Ascending aorta (tissue), 2 donors: ENCODE measurements at places on chromosomes 12 and 14.
A peak's percentile ranks its signal among the peaks of the same experiment; 100 is the strongest.

- no peak for DNase-seq
These were observed 105.4 kb downstream of the TTC8 start for GRCh38 chr14:88929656-88930436.

- peak; percentile 27 for DNase-seq
These were observed 328.3 kb upstream of the DIO3 start for GRCh38 chr14:101233021-101233366.

GRCh38 chr14:78448164-78449094 lies 278.3 kb downstream of the NRXN3 start:
- DNase-seq: no peak

GRCh38 chr12:88918161-88918560 lies 337.9 kb upstream of the KITLG start:
- no peak for DNase-seq

DNA sequence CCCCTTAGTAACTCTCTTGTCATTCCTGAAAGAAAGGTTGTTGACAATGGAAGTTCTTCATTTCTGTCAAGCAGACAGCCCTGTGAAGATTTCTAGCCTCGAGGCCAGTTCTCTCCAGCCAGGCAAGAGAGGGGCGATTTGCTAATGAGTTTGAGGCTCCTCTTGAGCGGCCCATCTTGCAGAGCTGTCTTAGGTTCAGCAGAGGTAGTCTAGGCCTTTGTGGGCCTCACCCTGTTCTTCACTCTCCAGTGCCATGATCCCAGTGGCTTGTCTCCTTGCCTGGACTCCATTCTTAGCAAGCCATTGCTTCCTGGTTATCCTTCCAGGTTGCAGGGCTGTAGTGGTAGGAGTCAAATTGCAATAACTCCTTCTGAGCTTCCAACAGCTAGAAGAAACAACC lies 9.7 kb downstream of the TPH2 start:
- no peak for DNase-seq

GRCh38 chr14:33999771-34000291 lies 49.0 kb upstream of the EGLN3 start:
- DNase-seq: no peak

- DNase-seq: no peak
These were observed 280.0 kb upstream of the CRY1 start for GRCh38 chr12:107373238-107373809.

DNA sequence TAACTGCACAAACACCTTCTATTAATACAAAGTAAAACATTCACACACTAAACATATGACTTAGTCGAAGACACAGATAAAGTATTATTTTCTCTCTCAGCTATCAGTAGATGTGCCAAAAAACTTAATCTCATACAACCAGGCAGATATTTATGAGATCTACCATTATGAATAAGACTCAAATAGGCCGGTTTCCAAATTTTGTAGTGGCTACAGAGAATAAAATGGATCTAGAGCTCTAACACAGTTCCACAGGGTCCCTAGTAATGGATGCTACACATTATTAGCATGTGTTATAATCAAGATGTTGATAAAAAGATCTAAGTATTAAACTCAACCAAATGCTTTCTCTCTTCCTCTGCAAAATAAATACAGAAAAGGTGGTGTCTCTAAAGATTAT lies 10.4 kb downstream of the SAV1 start:
- DNase-seq: no peak

- DNase-seq: peak; percentile 54
These were observed 73.2 kb downstream of the NTF3 start for GRCh38 chr12:5505116-5505515.
